Karpas-422 (cell line): ENCODE measurements at places on chromosomes 12 and 14. TPM values are rescaled to one million over a fixed set of nuclear protein-coding genes. Genes with fewer than 3 reads are reported as not detected.

Gene SAMD15
- 2.2 and 3.3 TPM in 2 replicates for total RNA-seq

Gene VWF
- not detected in 2 replicates for total RNA-seq

Gene AQP6
- total RNA-seq = 0.04 and 0.79 TPM in 2 replicates

Gene OAS3
- total RNA-seq = 6.3 and 7.9 TPM in 2 replicates

Gene SLC7A8
- 0.79 TPM in 1 of 2 replicates, not detected in the other for total RNA-seq

DNA sequence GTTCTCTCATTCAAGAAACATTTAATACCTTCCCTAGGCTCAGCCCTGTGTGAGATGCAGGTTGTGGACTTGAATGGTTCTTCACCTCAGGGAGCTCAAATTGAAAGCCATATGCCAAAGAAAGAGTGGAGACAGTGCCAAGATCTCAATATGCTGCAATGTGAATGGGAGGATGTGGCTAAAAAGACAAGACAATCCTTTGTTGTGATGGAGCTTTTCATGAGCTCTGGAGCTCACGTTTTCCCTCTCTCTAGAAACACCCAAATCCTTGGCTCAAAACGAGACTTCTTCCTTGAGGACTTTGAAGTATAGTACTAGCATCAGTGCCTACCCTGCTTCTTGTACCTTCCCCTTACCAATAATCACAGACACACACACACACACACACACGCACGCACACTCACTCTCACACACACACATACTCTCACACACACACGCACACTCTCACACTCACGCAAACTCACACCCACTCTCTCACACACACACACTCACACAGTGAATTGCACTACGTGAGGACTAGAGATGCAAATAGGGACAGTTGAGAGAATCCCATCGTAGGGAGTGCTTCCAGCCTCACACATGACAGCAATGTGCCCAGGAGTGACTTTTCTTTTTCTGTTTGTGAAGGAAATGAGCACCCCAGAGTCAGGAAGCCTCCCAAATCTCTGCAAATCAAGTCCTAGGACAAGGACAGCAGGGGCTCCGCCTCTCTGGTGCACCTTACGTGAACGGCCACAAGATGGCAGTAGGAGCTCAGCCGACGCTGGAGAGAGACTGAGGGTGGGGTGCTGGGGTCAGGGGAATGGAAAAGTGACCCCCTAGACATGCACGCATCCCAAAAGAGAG is 231.4 kb downstream of the PCNX1 start:
- H3K36me3 ChIP-seq = no peaks in the 10 kb centered on the region
- no peak overlapping the region for H3K4me3 ChIP-seq
- 0 out of 2 replicates have a peak, but pooled peaks cover 3% of the 10 kb centered on the region for H3K4me1 ChIP-seq
- DNase-seq = peak; percentile 90
- H3K27ac ChIP-seq = no peak overlapping the region

GRCh38 chr14:96246539-96246847 is 9.5 kb upstream of the BDKRB1 start:
- H3K36me3 ChIP-seq = no peaks in the 10 kb centered on the region
- H3K4me3 ChIP-seq = no peak overlapping the region
- H3K27ac ChIP-seq = no peak overlapping the region
- DNase-seq = no peak
- no peaks in the 10 kb centered on the region for H3K27me3 ChIP-seq

DNA sequence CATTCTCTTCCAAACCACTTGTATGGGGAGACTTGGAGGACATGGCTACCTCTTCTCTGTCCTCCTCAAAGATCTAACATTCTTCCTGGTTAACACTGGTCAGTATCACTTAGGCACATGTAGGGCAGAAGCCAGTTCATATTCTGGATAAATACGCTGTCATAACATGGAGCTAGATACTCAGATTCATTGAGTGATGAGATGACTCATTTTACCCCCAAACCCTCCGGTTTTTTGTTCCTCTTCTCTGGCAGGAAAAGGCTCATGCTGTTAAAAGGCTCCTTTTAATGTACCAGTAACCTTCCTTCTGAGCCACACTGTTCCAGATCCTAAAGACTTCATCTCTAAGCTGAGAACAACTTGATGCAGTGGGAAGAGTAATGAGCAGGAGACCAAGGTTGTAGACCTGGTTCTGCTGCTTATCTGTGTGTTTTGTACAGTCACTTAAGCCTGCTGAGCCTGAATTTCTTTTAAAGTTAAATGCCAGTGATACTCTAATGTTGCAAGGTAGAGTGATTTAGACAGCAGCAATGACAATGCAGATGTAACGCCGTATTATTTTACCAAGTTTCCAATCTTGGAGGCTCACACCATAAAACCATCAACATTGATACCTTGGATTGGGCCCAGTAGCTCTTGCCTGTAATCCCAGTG is 57.3 kb upstream of the ELK3 start:
- peaks cover 3% of the 10 kb centered on the region; the same call in 1 of the 2 replicates for H3K4me1 ChIP-seq
- no peak for DNase-seq
- H3K4me3 ChIP-seq = no peak overlapping the region
- H3K36me3 ChIP-seq = no peaks in the 10 kb centered on the region

DNA sequence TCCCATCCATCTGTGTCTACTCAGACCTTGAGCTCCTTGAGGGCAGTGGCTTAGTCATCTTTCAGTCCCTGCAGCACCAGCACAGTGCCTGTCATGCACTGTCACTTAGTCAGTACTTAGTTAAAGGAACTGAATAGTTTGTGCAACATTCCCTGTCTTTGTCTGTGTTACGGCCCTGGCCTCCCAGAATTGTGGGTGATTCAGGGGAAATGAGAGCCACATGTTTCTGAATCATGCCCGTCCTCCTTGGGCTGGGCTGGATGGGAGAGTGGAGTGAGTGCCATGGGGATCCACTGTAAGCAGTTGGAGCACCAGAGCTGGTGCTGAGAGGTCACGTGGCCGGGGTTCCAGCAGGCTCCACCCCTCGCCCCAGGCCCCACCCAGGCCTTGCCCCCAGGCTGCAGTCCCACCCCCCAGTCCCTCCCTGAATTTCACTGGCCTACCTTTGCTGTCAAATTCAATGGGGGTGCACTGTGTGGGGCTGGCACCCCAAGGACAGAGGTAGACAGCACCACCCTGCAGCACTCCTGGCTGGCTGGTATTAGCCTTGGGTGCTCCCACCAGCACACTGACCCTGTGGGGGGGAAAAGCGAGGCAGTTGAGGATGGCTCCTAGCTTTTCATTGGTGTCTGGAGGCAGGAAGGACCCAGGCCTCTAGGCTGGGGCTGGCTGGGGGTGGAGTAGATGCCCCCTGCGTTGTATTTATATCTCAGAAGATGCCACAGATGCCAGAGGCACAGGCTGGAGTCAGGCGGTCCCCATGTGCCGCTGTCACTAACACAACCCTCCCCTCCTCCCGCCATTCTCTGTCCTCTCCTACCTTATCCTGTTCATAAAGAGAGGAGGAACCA is 7.5 kb downstream of the ITGA5 start:
- H3K4me3 ChIP-seq = no peak overlapping the region
- H3K27ac ChIP-seq = no peak overlapping the region
- H3K27me3 ChIP-seq = no peaks in the 10 kb centered on the region
- no peaks in the 10 kb centered on the region for H3K36me3 ChIP-seq

GRCh38 chr12:50441763-50442162 is 41.1 kb downstream of the LARP4 start:
- H3K4me1 ChIP-seq = no peaks in the 10 kb centered on the region
- no peak overlapping the region for H3K27ac ChIP-seq
- peaks cover 65% of the 10 kb centered on the region; the same call in 1 of the 2 replicates for H3K36me3 ChIP-seq
- no peak overlapping the region for H3K4me3 ChIP-seq
- H3K27me3 ChIP-seq = no peaks in the 10 kb centered on the region
- DNase-seq = no peak

GRCh38 chr12:131188131-131189050 is 234.7 kb downstream of the ADGRD1 start:
- no peaks in the 10 kb centered on the region for H3K4me1 ChIP-seq
- no peak overlapping the region for H3K4me3 ChIP-seq
- H3K27ac ChIP-seq = no peak overlapping the region
- no peaks in the 10 kb centered on the region for H3K27me3 ChIP-seq

DNA sequence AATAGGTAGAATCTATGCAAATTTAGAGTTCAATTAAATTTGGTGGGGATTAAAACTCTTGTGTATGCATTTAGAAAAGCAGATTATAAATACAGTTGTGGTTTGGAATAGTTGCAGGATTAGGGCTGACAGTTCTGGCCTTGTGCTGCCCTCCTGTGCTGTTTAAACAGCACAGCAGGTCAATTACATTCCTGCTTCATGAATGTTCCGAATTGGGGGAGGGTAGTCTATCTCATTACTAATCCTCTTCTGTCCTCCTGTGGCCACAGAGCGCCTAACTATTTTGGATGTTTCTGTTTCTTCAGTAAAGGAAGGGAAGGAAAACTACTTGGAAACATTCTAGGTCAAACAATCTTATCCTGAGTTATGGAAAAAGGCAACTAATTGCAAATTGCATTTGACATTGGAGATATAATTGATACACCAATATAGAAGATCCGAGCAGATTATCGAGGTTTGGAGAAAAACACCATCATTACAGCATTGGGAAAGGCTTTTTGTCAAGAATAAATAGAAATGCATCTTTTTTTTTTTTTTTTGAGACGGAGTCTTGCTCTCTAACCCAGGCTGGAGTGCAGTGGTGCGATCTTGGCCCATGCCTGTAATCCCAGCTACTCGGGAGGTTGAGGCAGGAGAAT is 8.7 kb upstream of the GPR19 start:
- H3K4me1 ChIP-seq = no peaks in the 10 kb centered on the region
- no peaks in the 10 kb centered on the region for H3K36me3 ChIP-seq
- H3K4me3 ChIP-seq = no peak overlapping the region
- peak; percentile 80 for DNase-seq

DNA sequence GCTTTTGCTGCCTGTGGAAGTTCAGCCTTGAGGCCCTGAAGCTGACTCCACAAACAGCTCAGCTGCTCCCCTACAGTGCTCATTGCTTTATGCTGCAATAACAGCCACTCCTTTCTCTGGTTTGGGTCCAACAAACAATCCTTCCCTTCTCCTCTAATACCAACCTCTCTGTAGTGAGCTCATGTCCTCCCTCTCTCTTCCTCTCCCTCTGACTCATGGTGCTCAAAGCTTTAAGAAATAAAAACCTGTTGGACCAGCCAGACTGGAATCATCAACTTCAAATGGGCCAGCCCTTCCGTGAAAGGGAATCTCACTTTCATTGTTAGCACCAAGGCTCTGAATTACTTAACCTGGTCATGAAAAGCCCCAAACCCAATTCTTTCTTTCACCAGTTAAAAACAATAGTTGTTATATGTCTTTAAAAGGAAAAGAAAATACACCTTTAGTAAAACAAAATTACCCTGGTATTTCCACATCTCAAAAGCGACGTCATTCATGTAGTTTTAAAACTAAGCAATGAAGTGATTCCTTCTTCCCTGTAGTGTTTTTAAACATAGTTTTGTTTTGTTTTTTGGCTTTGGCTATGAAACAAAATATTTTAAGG is 126.4 kb downstream of the DUSP6 start:
- H3K27ac ChIP-seq = no peak overlapping the region
- no peaks in the 10 kb centered on the region for H3K27me3 ChIP-seq
- peaks cover 14% of the 10 kb centered on the region for H3K4me1 ChIP-seq
- H3K4me3 ChIP-seq = no peak overlapping the region
- no peaks in the 10 kb centered on the region for H3K36me3 ChIP-seq
- no peak for DNase-seq
